SHP77 treated with DMSO at 0.1 percent for 48 hours (cell line): ENCODE measurements at places on chromosomes 3 and 15.

DNA sequence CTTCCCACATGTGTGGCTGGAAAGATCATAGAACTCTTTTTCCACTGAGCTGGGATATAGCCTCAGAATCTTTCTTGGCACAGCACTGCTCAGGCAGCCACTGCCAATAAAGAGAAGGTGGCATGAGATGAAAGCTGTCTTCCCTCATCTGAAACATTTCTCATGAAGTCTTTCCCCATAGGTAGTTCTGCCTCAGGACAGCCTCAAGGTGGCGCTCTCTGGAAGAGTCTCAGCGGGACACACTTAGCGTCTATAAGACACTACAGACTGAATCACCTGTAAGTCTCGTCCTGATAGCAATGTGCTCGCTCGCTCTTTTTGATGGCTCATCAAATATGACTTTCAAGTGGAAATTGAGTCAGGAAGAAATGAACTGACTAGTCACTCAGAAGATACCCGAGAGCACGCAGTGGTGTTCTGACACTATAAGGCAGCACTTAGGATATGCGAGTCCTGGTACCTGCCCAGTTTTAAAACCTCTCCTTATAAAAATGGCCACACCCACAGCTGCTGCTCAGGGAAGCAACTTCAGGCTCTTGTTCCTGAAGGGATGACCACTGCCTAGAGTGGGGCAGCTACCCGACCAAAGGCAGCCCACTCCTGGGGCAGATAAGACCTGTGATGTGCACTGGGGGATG lies 269.5 kb downstream of the SUCLG2 start:
- DNase-seq = peak; percentile 5

GRCh38 chr15:89641053-89641452 lies 14.2 kb downstream of the KIF7 start:
- no peak for DNase-seq

DNA sequence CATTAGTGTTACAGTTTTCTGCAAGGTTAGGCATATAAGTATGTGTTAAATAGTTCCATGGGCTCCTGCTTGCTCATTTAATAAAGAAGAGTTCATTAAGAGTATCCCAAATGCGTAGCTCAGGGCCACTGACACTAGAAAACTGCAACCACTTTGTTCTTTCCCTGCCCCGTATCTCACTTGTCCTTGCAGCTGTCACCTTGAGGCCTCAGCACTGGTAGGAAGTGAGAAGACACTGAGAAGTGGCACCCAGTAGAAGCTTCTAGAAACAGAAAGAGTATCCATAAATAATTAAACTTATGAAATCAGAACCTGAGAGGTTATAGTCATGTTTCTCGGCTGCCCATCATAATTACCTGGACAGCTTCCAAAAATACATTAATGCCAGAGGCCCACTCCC lies 266.0 kb downstream of the KCNMB2 start:
- peak; percentile 84 for DNase-seq

GRCh38 chr3:134313847-134314587 lies 60.2 kb downstream of the AMOTL2 start:
- no peak for DNase-seq

DNA sequence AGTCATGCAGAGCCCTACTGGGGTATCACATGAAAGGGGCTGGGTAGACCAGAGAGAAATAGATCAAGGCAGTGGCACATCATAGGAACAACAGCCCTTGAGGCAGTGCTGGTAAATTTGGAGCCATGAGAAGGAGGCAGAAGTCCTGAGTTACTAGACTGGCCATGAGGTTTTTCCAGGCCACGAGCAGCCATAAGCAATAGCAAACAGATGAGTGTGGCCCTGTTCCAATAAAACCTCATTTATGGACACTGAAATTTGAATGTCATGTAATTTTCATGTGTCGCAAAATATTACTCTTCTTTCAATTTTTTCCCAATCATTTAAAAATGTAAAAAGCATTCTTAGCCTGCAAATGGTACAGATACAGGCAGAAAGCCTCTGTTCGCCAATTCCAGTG lies 28.1 kb upstream of the LRRN1 start:
- DNase-seq = no peak

- DNase-seq = no peak
Measured at GRCh38 chr15:91524534-91524933, 329.0 kb upstream of the SLCO3A1 start.

GRCh38 chr3:12969486-12969885 lies 103.7 kb downstream of the IQSEC1 start:
- peak; percentile 9 for DNase-seq

DNA sequence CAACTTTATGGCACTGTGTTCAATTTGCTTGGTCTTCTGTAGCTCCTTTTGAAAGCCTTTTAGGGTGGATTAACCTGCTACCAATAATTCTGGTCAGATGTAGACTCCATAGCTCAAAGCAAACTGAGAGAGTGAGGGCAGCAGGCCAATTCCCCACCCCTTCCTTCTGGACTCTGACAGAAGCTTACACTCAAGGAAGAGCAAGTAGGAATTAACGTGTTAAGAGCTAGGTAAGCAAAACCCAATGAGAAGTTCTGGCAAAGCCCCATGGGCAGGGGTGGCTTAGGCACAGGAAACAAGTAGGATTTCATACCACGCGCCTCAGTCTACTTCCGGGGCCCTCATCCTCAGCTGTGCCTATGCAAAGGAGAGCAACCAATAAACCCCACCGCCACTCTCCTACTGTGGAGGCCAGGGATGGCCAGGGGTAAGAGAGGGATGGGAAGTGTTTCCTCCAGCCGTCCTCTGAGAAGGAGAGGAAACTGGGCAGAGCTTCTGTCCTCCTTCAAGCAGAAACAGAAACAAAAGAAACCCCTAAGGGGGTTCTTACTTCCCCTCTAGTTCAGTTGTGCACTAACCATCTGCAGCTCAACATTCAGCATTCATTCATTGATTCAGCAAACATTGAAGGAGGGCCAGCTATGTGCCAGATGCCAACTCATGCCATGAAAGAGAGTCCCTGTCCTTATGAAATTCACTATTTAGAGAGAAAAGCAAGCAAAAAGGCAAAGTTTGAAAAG lies 12.6 kb downstream of the CCR5 start:
- no peak for DNase-seq

- DNase-seq = no peak
Measured at GRCh38 chr3:355622-356021, 159.1 kb downstream of the CHL1 start.

DNA sequence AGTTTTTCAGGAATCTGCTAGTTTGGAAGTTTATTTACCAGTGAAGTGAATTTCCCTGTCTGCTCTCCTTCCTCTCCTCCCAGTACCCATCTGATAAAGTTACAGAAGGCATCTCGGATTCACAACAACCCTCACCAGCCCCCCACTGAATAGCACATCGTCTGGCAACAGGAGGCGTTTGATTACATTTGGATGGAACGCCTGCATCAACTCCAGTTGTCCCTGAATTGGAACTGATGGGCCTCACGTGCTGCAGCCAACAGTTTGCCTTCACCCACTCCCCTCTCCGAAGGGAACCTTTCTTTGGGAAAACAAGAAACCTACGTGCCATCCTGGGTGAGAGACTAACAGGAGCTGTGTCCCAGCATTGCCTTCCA lies 59.5 kb upstream of the BCL6 start:
- DNase-seq = no peak

- DNase-seq = no peak
Measured at GRCh38 chr3:143469159-143469558, 349.6 kb downstream of the CHST2 start.

- DNase-seq = no peak
Measured at GRCh38 chr15:48645558-48646330, at the start of gene FBN1. FBN1 (minus strand) TSS chr15:48645709; CDS start chr15:48644769, 940 bp downstream.

DNA sequence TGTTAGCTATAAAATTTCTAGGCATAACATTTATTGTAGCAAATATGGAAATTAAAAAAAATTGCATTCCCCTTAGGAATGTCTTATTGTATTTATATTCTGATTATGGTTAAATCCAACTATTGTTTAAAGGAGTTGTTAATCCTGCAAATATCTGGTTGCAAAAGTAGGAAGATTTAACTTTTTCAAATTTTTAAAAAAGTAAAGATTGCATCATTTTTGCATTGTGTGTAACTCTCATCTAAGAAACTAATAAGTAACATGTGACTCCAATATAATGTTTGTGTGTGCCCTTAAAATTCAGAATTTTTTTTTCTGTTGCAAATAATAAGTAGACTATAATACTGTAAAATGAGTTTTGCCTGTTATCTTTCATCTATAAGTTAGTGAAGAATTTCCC lies 204.1 kb upstream of the DPH6 start:
- no peak for DNase-seq

- no peak for DNase-seq
Measured at GRCh38 chr3:119560160-119560559, 746 bp upstream of the CD80 start.

- no peak for DNase-seq
Measured at GRCh38 chr3:31571325-31571724, 38.6 kb downstream of the STT3B start.

- DNase-seq = no peak
Measured at GRCh38 chr3:39712413-39713048, 96.9 kb upstream of the MYRIP start.

- DNase-seq = no peak
Measured at GRCh38 chr3:111739311-111739911, 119.7 kb upstream of the PHLDB2 start.

GRCh38 chr3:67781218-67781617 lies 126.8 kb upstream of the SUCLG2 start:
- DNase-seq = peak; percentile 15

- no peak for DNase-seq
Measured at GRCh38 chr3:145087038-145087437, 1073.9 kb downstream of the PLOD2 start.

DNA sequence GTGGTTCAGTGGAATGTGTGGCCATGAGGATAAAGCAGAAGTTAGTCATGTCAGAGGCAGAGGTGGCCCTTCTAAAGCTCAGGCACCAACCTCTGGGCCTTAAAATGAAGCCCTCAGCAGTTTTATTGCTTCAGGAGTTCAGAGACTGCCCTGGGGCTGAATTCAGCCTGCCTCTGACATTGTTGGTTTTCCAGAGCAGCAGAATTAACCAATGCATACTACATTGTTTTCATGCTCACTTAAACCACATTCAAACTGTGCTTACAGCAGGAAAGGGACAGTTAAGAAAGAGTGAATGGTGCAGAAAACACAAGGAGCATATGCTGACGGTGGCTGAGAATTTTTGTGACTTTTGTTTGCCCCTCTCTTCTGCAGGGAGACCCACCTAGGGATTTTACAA lies 320.2 kb downstream of the CHST2 start:
- no peak for DNase-seq

DNA sequence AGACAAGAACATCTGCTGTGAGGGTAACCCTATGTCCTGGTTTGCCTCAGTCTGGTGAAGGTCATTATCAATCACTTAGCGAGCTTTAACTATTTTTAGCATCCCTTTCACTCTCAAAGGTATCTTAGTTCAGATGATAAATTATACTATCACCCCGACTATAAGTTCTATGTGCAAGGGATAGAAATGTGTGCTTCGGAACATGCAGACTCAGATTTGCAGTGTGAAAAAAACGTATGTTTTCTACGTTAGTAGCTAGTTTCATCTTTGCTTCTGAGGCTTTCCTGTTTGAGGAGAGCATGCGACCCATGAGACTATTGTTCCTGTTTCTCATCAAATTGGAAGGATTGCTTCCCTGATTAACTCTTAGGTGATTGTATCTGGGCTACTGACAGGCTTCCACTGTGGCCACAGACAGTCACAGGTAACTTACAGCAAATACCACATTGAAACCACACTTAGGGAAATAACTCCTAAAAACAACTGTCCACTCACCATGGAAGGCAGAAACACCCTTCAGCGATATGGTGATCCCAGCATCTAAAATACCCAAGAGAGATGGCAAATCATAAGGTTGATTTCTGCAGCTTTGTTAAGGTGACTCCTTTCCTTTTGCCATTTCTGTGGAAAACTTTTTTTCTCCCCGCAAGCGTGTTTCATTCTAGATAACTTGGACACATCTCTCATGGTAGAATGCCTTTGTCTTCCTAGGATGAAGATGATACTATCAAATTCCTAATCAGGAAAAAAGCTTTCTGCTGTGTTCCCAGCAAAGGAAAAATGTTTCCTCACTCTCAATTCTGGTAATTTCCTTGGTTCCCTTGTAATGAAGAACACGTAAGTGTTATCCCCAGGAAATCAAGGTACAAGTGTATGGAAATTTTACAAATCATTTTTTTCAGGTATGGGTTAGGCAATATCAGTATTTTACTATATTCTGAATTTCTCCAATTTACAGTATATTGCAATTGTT lies 5.2 kb downstream of the GCSAM start:
- DNase-seq = no peak

- no peak for DNase-seq
Measured at GRCh38 chr3:78812166-78812565, 955.6 kb downstream of the ROBO1 start.

GRCh38 chr15:28984421-28985315 lies 98.9 kb downstream of the APBA2 start:
- peak; percentile 23 for DNase-seq

DNA sequence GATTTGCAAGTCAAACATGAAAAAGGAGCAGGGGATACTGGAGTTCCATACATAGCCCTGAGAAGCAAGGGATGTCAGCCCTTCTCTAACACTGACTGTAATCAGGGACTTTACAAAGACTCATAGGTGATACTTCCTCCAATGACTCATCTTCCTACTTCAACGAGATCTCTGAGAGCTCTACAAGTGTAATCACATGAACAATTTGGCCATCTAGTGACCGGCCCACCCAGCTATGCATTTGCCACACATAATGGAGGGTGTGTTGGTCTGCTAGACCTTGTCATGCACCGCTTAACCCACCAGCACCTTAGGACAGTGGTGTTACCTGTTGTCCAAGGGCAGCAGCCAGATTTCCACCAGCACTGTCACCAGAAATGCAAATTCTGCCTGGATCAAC lies 75.3 kb downstream of the NCEH1 start:
- no peak for DNase-seq

DNA sequence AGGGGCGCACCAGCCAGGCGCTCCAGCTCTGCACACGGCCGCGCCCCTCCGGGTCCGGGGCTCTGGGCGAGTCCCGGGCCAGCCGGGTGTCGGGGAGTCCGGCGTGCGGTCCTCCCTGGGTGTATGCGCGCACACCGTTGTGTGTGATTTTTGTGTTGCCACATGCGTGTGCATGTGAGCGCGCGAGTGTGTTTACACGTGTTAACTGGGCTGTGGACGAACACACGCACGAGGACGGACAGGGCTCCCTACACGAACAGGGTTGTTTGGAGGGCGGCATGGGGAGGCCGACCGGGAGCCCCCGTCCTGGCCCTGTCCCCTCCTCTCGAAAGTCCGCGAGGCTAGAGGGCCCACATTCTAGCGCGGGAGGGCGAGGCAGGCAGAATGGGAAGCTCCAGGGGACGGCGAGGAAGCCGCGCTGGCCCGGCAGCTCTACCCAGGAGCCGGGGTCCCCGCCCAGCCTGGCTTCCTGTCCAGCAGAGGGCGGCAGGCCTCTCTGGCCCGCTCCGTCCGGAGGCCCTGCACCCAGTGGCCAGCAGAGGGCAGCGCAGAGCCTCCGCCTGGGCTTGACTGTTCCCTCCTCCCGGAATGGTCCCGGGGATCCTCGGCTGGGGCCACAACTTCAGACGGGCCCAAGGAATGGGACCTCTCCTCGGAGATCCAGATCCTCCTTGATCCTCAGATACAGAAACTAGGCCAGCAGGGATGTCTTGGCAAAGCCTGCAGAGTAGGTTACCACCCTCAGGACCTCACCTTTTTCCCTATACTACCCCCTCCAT lies 611 bp upstream of the LINGO1 start:
- DNase-seq = peak; percentile 25
